NCI-H2171 (cell line): ENCODE measurements at places on chromosomes 3 and 15.

DNA sequence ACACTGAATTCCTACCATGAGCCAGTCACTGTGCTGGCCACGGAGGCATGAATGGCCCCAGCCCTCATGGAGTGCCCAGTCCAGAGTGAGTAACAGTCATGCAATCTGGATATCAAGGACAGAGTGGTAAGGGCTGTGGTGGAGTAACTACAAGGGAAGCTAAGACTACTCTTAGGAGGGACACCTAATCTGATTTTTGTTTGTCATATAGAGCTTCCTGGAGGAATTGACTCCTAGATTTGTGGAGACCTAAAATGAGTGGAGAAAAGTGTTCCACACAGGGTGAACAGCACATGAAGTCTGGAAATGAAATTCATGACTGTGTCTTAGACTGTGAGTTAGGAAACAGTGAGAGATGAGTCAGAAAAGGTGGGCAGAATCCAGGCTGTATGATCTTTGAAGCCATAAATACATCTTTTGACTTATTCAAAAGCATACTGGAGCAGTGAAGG is 219.9 kb downstream of the NFKBIZ start:
- no peak for DNase-seq

GRCh38 chr3:155243512-155243921 is 50.0 kb downstream of the STRIT1 start:
- no peak for DNase-seq

DNA sequence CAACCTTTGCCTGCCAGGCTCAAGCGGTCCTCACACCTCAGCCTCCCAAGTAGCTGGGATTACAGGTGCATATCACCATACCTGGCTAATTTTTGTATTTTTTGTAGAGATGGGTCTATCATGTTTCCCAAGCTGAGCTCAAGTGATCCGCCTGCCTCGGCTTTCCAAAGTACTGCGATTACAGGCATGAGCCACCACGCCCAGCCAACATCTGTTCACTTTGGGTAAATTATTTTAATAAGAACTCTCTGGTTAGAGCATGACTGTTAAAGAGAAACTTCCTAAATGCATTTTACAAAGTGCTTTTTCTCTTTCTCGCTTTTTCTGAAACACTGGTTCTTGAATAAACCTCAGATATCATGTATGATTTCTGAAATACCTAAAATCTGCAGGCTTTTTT is 172.5 kb downstream of the PTPRG start:
- peak; percentile 47 for DNase-seq

DNA sequence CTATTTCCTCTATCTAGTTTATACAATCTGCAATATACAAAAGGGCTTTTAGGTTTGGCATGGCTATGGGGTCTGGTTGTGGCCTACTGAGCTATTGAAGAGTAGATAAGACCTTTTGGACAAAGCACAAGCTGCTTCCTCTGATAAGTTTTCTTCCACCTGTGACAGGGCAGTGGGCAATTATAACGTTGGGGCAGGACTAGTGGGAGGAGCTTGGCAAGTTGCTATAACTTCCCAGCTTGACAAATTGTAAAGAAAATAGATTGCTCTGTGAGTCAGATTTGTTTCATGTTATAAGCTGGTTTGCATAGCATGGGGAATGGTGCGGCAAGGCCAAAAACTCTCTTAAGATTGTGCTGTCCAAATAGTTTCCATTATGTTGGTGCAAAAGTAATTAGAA is 64.9 kb downstream of the SLC7A14 start:
- DNase-seq = no peak

- DNase-seq = no peak
Measured at GRCh38 chr3:10263646-10264363, 15.5 kb downstream of the TATDN2 start.

DNA sequence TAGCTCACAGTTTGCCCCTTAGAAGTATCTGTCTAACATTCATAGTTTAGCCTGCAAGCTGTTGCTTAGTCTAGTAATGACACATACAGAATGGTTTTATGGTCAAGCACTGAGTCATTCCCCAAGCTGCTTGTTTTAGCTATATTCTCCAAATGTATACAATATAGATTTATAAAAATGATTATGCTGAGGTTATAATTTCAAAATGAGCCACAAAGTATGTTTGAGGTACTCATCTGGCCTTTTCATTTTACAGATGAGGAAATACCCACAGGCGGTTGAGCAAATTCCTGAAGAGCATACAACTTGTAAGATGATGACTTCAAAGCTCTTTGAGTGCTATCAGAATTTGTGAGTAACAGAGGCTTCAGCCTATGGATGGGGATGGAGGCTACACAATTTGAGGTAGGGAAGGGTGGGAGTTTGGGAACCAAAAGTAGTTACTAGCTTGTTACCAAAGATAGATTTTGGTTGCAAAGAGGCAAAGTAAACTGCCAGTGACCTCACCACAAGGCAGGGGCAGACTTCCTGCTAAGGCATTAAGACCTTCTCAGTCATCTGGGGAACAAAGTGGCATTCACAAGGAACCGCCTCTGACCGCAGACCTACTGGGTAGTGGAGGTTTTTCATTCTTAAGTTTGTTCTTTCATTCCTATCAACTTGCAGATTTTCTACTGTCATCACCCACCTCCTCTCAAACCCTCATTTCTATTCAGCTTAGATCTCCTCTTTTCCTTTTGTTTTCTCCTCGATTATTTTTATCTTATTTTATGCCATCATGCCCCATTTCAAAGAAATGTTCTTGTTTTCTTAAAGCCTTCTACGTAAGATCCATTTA is 257.2 kb upstream of the NECTIN3 start:
- DNase-seq = no peak

DNA sequence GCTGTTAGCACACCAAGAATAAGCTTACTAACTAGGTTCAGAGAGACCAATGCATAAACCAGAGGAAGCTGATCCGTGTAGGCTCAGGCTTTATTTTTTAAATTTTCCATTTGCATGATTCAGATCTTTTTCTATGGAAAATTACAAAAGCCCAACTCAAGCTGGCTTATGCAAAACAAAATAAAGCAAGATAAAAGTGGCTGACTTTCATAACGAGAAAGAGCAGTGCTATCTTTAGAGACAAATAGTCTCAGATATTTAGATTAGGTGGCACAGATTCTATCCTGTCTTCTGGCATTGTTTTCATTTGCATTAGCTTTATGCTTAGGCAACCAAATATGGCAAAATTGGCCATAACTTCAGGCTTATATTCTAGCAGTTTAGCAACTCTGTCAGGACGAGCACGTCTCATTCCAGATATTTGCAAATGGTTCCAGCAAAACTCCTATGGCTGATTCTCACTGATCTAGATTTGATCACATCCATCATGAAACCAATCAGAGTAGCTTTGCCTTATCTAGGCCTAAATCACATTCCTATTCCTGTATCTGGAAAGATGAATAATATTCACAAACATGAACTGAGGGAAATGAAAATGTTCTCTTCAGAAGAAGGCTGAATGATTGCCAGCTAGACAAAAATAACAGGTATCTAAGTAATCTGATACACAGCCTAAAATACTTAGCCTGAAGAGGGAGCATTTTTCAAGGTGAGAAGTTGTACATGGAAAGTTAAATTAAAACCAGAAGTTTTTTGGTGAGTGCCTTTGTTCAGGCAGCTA is 216.4 kb upstream of the DPPA4 start:
- no peak for DNase-seq

DNA sequence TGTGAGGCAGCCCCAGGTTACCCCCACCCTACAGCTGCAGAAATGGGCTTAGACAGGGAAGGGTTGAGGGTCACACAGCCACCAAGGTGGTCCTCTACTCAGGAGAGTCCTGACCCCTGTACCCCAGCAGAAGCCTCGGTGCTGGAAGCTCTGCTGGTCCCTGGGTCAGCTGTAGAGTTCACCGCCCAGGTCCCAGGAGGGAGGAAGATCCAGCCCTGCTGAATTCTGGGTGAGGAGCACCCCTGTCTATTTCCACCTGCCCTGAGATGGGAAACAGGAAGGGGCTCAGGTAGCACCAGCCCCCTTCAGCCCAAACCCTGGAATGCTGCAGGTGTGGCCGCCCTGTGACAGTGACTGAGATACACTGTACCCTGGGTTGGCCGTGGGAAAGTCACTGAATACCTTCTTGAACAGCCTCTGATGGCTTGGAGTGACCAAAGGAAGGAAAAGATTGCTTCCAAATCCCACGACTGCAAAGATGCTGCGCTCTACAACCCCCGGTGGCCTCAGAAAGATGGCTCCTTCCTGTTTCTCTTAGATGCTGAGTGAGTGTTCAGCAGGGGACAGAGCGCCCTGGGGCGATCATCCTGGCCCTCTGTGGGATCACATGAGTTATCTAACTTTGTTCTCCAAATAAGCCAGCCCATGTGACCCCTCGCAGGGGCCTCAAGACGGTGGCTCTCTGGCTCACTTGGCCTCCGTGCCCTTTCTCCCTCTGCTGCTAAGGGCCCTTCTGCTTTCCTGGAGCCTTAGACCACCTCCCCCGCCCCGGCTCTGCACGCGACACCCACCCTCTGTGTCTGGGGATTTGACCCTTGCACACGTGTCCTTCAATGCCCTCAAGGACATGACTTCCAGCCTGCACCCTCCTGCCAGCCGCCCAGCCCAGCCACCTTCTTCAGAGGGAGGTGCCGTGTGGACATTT is 141.9 kb downstream of the NSMCE3 start:
- DNase-seq = no peak

- no peak for DNase-seq
Measured at GRCh38 chr15:71713191-71713809, 97.1 kb upstream of the NR2E3 start.

DNA sequence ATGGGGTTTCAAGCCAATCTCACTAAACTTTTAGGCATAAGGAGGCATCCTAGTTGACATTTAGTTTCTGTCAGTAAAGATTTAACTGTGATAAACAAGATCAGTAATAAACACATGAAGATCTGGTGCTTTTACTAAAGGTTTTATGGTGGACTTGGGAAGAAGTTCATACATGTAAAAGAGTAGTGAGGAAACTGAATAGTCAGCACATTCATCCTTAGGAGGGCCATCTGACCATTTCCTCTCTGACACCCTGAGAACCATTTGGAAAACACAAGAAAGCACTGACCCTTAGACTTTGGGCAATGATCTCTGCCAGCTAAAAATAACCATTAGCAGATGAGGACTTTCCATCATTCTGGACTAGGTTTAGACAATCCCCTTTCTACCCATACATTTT is 1040.9 kb downstream of the AGBL1 start:
- no peak for DNase-seq

- DNase-seq = no peak
Measured at GRCh38 chr3:15102256-15102655, 3.3 kb upstream of the RBSN start.

- no peak for DNase-seq
Measured at GRCh38 chr3:64259636-64260035, 34.4 kb upstream of the PRICKLE2 start.

- no peak for DNase-seq
Measured at GRCh38 chr3:100047455-100048141, 66.7 kb downstream of the FILIP1L start.

GRCh38 chr3:81043660-81044199 is 717.7 kb downstream of the GBE1 start:
- no peak for DNase-seq

DNA sequence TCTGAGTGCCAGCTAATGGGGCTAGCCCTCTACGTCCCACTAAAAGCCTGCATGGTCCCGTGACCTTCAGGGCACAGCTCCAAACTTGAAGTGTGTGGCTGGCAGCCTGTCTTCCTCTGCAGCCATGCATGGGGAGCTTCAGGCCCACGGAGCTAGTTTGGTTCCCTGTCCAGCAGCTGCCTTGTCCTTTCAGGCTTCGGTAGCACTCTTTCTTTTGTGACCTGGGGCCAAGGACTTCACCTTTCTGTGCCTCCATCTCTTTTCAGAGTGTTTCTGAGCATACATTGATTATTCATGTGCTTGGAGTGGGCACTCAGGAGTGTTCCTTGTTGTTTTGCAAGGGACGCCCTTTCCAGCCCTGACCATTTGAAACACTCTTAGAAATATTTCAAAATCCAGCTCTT is 155.2 kb downstream of the DNAJB8 start:
- DNase-seq = no peak

- DNase-seq = no peak
Measured at GRCh38 chr3:82462977-82463376, 701.5 kb upstream of the GBE1 start.

DNA sequence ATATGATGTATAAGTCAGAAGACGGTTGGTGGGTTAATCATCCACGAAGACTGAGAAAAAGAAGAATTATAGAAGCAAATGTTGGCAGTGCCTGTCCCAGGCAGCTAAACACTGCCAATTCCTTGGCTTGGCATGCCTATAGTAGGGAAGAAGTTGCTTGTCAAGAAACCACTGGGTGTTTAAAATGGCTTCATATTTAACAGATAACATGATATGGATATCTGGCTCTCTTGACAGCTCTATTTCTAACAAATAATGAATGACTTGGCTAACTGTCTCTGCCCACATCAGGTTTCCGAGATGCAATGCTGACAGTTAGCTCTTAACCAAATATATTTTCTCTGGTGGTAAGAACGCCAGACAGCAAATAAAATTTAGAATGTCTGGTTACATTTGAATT is 341.7 kb upstream of the KCNMB2 start:
- DNase-seq = no peak
